ENCODE measurements at places on chromosomes 11 and 22.

DNA sequence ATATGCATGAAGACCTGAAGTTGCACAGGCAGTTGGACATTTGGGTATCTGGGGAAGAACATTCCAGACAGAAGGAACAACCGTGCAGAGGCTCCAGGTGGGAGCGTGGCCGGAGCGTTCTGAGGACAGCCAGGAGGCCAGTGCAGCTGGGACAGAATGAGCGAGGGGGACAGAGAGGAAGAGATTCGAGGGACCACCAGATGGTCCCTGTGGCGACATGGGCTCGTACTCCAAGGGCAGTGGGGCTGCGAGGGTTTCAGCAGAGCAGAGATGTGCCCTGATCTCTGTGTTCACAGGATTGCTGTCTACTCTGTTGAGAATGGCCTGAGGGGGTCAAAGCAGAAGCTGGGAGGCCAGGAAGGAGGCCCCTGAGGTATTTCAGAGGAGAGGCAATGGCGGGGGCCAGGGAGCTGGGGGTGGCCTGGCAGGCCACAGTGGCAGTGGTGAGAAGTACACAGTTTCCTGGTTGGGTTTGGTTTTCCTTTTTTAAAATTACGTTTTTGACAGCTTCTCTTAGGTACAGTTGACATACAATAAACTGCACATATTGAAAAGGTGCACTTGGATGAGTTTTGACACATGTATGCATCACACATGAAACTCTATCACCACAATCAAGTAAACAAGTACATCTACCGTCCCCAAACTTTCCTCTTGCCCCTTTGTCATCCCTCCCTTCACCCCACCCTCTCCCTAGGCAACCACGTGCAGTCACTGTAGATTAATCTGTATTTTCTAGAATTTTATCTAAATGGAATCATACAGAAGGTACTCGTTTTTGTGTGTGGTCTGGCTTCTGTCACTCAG is 24.8 kb upstream of the SOX10 start:
- DNase-seq: no peak

DNA sequence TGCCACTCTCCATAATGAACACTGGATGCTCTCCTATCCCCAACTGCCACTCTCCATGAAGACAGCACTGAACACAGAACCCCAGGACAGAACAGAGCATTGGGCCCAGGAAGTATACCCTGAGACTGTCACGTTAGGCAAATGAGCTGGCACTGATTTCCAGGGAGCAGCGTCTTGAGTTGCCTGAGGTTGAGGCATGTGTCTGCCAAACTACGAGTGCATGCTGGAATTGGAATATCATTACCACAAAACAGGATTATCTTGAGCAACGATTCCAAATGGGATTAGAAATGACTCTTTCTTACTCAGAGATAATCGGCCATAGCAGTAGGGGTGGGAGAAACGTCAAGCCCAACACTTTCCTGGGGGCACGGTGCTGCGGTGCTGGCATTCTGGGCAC is 39.9 kb downstream of the CLPB start:
- DNase-seq: no peak

GRCh38 chr22:35020517-35020916 is 45.4 kb upstream of the ISX start:
- no peak for DNase-seq

- DNase-seq: no peak
These were observed 39.0 kb upstream of the ADA2 start for GRCh38 chr22:17258015-17258787.

DNA sequence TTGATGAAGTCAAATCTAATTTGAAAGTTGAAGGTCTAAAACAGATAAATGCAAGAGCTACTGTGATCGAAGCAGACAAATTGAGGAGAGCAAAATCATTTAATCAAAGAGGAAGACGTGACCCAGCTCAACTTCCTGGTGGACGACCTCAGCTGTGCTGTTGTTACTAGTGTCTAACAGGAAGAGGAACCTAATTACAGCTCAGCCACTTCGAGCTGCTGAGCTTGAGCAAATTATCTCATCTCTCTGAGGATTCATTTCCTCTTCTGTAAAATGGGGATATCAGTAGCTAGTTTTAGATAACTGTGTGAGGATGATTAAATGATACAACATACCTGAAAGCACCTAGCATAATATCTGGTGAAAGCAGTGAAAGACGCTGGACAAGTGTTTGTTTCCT is 48.6 kb upstream of the OLFML1 start:
- no peak for DNase-seq

GRCh38 chr11:62804310-62805075 is 747 bp downstream of the NXF1 start:
- DNase-seq: no peak

GRCh38 chr11:59899532-59899931 is 20.9 kb downstream of the OOSP3 start:
- DNase-seq: no peak

GRCh38 chr22:40636380-40637182 is at the start of gene MRTFA:
Gene MRTFA, minus strand, starts transcription at chr22:40636719.
- peak; percentile 99 for DNase-seq
